Stimulated activated naive CD4-positive, alpha-beta T cell treated with Interleukin-2 at 50 U/mL for 16 hours (primary cell): ENCODE measurements at places on chromosomes 3 and 15.

DNA sequence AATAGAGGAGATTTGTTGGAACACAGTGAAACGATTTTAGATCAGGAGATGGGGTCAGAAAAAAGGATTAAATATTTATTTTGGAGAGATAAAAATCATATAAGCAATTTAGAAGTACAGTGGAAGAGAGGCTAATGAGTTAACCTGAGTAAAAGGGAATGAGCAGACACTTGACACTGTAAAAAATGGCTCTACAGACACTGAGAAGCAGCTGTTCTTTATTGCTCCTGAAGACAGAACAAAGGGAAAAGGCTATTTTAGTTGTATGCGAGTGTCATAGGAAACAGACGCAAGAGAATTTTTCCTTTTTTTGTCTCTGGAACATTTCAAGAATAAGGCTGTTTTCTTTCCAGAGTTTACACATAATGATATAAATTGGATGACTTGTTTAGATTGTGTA, 34.3 kb downstream of the ASTE1 start:
- DNase-seq, result no peak

DNA sequence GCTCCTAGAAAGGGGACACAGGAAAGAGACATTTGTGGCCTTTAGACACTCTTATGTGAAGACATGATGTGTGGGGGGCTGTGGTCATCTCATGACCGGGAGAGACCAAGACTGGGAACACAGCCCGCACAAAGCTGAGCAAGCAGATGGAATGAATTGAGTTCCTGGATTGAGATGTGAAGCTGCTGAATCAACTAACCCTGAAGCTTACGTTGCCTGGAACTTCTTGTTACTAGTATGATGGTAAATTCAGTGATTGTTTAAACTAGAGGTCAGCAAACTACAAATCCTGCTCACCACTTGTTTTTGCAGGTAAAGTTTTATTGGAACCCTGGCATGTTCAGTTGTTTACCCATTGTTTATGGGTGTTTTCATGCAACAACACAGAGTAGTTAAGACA, 83.4 kb upstream of the BHLHE40 start:
- DNase-seq, result no peak

GRCh38 chr3:14929310-14930074, 17.9 kb upstream of the NR2C2 start:
- no peak for DNase-seq

- no peak for DNase-seq
These were observed 632.7 kb upstream of the SUCLG2 start for GRCh38 chr3:68287101-68287500.

GRCh38 chr3:73433079-73433478, 191.7 kb downstream of the PDZRN3 start:
- no peak for DNase-seq
